ENCODE measurements at places on chromosomes 13 and 19. TPM values are rescaled to one million over a fixed set of nuclear protein-coding genes. Genes with fewer than 3 reads are reported as not detected.

DNA sequence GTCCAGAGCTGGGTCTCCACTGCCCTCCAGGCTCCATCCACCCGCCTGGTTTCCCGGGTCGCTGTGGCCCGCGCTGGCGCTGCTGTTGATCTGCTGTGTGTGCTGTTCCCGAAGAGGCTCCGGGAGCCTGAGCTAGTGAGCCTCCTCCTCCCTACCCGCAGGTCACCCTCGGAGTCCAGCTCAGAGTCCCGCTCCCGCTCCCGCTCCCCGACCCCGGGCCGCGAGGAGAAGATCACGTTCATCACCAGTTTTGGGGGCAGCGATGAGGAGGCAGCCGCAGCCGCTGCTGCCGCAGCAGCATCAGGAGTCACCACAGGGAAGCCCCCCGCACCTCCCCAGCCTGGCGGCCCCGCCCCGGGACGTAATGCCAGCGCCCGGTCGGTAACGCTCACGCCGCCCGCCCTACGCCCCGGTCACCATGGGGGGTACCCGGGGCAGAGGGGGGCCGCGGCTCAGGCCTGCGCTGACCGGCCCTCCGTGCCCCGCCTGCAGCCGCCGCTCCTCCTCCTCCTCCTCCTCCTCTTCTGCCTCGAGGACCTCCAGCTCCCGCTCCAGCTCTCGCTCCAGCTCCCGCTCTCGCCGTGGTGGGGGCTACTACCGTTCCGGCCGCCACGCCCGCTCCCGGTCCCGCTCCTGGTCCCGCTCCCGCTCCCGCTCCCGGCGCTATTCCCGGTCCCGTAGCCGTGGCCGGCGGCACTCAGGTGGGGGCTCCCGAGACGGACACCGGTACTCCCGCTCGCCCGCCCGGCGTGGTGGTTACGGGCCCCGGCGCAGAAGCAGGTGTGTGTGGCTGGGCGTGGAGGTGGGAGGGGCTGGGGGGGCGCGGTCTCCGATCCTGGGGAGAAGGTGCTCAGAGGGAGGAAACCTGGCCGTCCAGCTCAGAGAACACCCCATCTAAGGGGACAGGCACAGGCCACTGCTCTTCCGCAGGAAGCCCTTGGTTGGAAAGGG is 12.2 kb downstream of the ZNF296 start:
- no peak for DNase-seq

DNA sequence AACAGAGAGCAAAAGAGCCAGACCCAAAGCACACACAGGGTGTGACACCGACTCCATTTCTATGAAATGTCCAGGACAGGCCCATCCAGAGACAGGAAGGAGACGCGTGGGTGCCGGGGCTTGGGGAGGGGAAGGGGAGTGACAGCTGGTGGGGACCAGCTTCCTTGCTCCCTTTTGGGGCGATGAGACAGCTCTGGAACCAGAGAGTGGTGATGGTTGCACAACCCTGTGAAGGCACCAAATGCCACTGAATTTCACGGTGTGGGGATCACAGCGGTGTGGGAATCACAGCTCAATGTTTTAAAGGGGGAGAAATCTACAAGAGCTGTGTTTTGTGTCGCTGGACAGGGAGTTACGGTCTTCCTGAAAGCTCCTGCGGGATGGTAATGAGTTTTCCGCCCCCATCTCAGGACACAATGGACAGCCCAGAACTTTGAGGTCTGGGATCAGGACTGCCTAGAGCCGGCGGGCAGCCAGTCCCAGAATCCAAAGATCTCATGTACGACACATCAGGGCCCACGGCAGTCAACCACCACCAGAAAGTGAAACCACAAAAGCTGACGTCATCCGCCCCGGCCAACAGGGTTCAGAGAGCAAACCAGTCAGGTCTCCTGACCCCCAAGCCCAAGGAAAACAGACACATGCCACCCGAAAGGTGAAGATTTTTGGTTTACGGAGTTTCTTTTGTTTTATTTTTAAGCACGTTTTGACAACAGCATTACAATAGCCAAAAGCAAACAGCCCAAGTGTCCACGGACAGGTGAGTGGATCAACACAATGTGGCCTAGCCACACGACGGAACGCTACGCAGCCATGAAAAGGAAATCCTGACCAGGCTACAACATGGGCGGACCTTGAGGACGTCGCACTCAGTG is 7.3 kb downstream of the SGTA start:
- DNase-seq: peak; percentile 64

The ANGPTL8 gene
- total RNA-seq: not detected

GRCh38 chr19:9075064-9075949 is 11.6 kb upstream of the OR1M1 start:
- peak; percentile 94 for DNase-seq

DNA sequence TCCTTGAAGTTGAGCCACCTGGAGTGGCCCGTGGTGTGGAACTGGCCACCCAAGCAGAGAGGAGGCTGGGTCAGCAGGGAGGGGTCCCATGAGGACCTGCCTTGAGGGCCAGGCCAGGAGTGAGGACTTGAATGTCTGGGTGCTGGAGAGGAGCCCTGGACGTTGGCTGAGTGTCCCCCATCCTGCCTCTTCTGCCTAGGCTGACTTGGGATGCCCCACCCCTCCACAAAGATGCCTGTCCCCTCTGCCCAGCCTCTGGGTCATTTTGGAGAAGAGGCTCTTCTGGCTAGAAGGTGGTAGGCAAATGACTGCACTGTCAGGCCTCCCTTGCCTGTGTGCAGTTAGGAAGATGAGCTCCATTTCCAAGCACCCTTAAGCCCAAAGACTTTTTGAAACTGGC is 1.7 kb downstream of the SSBP4 start:
- DNase-seq: no peak

DNA sequence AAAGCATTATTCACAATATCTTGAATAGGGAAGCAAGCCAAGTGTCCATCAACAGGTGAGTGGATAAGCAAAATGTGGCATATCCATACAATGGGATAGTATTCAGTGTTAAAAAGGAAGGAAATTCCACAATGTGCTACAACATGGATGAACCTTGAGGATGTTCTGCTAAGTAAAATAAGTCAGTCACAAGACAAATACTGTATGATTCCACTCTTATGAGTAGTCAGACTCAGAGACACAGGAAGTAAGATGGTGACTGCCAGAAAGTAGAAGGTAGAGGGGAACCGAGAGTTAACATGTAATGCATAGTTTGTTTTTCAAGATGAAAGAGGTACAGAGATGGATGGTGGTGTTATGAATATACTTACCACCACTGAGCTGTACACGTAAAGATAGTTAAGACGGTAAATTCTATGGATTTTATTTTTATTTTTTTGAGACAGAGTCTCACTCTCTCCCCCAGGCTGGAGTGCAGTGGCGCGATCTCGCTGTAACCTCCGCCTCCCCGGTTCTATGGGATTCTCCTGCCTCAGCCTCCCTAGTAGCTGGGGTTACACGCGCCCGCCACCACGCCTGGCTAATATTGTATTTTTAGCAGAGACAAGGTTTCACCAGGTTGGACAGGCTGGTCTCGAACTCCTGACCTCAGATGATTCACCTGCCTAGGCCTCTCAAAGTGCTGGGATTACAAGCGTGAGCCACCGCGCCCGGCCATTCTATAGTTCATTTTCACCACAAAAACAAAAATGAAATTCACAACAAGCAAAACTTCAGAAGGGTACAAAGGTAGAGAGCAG is 1.0 kb upstream of the CHAMP1 start:
- peak; percentile 29 for DNase-seq

The ITGBL1 gene
- total RNA-seq: 9.9 TPM

- no peak for DNase-seq
Measured at GRCh38 chr19:5996623-5997320, 18.8 kb upstream of the RANBP3 start.

The ERFL gene
- not detected for total RNA-seq

DNA sequence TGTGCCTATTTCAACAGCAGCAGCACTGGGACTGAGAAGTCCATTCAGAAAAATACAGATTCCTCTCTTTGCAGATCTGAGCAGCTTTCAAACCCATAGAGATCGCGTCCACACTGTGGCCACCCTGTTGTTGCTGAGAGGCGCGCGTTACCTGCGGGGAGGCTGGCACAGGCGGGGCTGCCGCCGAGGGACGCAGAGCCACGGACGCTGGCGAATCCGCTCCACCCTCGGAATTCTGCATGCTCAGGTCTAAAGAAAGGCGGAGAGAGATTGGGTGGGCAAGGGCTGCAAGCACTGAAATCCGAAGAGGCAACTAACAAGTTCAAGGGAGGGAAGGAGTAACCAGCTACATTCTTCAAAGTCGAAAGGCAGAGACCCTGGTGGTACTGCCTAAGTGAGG is 63.0 kb downstream of the RFX2 start:
- no peak for DNase-seq

DNA sequence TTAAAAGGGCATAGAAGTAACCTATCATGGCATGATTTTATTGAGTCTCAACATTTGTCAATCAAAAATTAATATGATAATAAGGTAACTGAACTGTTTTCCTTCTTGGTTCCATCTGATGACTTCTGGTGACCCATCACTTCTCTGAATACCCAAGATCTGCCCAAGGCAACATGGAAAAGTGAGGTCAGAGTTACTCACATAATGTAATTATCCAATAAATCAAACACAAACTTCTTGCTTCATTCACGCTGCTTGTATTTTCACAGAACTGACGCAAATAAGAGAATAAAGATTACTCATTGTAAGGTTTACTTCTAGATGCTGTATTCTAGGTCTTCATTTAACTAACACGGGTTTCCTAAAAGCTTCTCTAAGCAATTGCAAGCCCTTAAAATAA is 361.6 kb downstream of the RBM26 start:
- DNase-seq: no peak

The IRS2 gene
- 4.4 TPM for total RNA-seq

DNA sequence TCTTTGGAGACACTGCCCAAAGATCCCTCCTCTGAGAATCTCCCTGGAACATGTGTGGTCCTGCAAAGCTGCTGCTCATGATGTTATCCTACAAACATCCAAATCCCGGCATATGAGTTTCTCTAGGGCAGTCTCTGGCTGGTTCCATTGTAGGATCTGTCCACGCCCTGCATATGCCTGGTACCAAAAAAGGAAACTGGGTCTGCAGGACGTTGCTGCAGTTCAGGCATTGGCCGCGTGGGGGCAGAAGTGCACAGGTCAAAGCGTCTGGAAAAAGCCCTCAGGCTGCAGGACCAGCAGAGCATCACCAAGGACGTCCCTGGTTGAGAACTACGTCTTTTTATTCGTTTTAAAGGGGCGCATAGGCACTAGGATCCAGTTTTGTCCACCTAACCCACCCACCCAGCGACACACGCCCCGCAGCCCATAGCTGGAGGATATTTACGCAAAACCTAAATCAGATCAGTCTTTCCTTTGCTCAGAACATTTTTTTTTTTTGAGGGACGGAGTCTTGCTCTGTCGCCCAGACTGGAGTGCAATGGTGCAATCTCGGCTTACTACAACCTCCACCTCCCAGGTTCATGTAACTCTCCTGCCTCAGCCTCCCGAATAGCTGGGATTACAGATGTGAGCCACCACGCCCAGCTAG is 12.9 kb upstream of the ZNF564 start:
- peak; percentile 85 for DNase-seq

DNA sequence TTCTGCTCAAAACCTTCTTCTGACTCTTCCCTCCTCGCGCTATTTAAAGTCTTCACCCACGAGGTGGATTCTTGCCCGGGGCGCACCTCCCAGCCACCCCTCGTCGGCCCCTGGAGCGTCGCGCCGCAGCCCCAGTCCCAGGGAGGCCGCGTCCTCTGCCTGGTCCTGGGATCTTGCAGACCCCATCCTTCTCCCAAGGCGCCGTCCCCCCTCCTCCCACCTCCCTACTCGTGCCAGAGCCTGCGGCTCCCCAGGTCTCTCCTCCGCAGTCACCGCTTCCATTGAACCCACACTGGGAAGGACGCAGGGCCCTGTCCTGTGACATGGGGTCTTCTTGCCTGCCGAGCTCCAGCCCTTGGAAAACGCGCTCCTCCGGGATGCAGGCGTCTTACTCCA is 486 bp downstream of the ZNF808 start:
- DNase-seq: no peak

DNA sequence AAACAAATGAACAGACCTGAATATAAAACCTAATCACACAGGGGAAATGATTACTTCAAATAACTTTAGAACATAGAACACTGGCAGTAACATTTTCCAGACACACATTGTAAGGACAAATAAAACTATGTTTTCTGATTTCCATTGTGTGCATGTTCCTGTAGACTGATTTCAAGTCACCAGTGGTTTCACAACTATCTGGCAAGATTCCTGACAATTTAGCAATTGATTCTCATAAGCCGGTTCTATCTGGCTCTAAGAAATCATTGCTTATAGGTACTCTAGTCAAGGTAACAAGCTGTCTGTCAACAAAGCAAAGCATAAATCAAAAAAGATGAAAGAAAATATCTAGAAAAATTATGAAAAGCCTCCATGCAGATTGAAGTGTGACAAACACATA is 19.6 kb upstream of the PCCA start:
- DNase-seq: no peak

The NCR1 gene
- not detected for total RNA-seq
